WERI-Rb-1 (cell line): ENCODE measurements at places on chromosomes 16 and 17.

- DNase-seq: peak; percentile 95
Measured at GRCh38 chr17:1997927-1998742, 27.0 kb downstream of the RTN4RL1 start.

GRCh38 chr16:6641091-6641490 lies 691.6 kb upstream of the RBFOX1 start:
- no peak for DNase-seq

GRCh38 chr16:60605176-60605575 lies 1431.1 kb downstream of the CDH8 start:
- DNase-seq: no peak

DNA sequence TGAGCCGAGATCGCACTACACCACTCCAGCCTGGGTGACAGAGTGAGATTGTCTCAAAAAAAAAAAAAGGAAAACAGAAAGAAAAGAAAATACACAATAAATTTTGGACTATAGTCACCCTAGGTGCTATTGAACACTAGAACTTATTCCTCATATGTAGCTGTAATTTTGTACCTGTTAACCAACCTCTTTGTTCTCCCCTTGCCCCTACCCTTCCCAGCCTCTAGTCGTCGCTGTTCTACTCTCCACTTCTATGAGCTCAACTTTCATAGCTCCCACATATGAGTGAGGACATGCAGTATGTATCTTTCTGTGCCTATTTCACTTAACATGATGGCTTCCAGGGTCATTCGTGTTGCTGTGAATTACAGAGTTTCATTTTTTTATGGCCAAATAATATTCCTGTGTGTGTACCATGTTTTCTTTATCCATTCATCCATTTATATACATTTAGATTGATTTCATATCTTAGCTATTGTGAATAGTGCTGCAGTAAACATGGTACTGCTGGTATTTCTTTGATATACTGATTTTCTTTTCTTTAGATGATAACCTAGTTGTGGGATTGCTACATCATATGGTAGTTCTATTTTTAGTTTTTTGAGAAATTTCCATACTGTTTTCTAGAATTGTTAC lies 28.3 kb downstream of the VPS35L start:
- DNase-seq: peak; percentile 32

- DNase-seq: peak; percentile 89
Measured at GRCh38 chr17:78865682-78866390, 25.2 kb upstream of the USP36 start.

DNA sequence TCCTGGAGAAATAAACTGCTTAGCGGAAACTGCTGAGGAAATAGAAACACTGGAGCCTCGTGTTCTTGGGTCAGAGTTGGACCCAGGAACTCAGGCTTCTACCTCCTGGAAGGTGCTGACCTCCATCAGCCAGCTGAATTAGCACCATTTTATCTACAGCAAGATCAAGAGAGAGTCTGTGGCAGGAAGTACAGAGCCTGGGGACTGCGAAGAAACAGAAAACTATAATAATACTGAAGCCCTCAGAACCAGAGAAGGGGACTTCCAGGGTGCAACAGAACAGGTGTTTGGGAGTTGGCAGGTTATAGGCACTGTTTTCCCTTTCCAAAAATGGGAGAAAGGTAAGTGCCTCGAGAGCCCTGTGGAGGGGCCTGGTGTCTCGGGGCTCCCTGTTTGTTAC lies 379.7 kb downstream of the CA10 start:
- DNase-seq: no peak

- no peak for DNase-seq
Measured at GRCh38 chr17:75849724-75850123, 5.4 kb downstream of the WBP2 start.

- no peak for DNase-seq
Measured at GRCh38 chr16:89031715-89032659, 55.0 kb upstream of the CBFA2T3 start.

DNA sequence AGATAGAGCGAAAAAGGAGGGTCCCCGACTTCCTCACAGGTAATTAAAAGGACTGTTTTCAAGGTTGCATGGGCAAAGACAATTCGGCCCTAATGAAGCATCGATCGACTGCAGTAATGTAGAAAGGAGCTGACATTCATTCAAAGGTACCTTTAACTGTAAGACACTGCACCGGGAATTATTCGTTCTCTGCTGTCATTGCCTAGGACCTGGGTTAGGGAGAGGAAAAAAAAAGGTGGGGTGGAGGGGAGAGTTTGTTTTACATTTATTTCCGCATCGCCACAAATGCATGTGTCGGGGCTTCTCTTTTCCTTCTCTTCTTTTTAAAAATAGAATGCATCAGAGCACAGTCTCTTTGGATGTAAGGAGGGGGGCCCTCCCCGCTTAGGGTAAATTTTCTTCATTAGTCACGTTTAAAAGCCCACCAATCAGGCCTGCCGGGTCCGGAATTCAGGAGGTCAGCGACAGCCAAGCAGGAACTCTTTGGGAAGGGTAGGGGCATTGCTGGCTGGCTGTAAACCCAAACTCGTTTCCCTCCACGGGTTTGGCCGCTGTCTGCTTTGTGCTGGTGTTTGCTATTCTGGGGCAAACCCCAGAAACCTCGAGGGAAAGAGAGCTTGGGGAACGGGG lies 496.2 kb upstream of the ZFHX3 start:
- DNase-seq: no peak
